Heart right ventricle (tissue), 16 donors: ENCODE measurements at places on chromosomes 6 and 20.
A peak's percentile ranks its signal among the peaks of the same experiment; 100 is the strongest.

GRCh38 chr20:49999329-49999728, 16.5 kb downstream of the SNAI1 start:
- no peak for DNase-seq

- no peak for DNase-seq
Observed at GRCh38 chr20:64146301-64146935, 17.8 kb upstream of the MYT1 start.

DNA sequence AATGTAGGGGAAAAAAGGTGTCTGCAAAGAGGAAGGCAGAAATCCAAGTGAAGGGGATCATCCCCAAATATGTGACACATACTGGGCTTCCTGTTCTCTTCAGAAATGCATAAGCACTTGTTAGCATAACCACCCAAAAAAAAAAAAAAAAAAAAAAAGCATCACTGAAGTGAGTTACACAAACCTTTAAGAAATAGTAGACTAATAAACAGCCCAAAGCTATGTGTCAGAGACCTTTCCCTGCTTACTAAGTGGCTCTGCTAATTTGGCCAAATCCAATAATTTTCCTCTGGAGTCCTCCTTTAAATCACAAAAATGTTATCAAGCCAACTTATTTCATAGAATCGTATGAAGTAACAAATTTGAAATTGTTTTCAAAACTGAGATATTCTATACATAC, 7.5 kb upstream of the DST start:
- no peak for DNase-seq

DNA sequence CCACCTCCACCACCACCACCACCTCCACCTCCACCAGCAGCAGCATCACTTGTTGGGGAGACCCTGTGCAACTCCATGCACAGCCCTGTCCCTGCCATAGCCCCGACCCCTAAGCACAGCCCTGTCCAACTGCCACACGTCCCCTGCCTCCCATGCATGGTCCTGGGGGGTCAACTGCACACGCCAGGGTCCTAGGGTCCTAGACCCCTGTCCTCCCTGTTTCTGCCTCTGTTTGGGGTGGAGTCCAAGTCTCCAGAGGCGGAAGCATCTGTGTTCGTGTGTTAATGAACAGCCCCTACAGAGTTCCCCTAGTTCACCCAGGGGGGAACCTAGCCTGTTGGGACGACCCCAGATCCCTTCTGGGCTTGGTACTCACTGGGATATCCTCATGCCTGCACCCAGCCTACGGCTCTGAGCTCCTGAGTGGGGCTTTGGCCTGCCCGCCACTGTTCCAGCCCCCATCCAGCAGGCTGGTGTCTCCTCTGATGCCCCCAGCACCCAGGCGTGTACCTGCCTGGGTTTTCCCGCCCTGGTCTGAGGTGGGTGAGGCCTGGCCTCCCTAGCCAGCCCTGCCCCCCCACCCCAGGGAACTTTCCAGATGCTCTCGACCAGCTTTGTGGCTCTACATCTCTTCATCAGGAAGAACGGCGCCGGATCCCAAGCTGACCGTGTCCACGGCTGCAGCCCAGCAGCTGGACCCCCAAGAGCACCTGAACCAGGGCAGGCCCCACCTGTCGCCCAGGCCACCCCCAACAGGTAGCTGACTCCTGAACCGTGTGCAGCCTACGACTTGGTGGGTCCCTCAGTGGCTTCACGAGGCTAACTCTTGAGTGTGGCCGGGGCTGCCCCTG, 2.5 kb upstream of the TNFRSF6B start:
- peak; percentile 11 for DNase-seq

DNA sequence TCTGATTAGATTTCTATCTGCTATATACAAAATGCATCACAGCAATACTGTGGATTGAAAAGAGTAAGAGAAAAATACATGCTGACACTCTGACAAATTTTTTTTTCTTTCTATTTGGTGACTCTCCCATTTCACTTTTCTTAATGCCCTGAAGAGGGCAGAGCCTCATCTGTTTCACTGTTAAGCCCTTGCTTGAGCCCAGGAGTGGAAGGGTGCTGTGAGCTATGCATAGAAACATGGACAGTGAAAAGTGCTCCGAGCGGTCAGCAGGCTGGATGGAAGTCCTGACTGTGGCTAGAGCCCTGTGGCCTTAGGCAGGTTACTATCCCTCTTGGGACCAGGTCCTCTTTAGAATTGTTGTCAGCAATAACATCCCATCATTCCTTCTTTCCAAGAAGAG, 17.4 kb upstream of the CSE1L start:
- DNase-seq = no peak

DNA sequence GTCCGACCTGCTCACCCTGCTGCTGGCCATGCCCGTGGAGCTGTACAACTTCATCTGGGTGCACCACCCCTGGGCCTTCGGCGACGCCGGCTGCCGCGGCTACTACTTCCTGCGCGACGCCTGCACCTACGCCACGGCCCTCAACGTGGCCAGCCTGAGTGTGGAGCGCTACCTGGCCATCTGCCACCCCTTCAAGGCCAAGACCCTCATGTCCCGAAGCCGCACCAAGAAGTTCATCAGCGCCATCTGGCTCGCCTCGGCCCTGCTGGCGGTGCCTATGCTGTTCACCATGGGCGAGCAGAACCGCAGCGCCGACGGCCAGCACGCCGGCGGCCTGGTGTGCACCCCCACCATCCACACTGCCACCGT, 885 bp downstream of the NTSR1 start:
- DNase-seq = no peak

DNA sequence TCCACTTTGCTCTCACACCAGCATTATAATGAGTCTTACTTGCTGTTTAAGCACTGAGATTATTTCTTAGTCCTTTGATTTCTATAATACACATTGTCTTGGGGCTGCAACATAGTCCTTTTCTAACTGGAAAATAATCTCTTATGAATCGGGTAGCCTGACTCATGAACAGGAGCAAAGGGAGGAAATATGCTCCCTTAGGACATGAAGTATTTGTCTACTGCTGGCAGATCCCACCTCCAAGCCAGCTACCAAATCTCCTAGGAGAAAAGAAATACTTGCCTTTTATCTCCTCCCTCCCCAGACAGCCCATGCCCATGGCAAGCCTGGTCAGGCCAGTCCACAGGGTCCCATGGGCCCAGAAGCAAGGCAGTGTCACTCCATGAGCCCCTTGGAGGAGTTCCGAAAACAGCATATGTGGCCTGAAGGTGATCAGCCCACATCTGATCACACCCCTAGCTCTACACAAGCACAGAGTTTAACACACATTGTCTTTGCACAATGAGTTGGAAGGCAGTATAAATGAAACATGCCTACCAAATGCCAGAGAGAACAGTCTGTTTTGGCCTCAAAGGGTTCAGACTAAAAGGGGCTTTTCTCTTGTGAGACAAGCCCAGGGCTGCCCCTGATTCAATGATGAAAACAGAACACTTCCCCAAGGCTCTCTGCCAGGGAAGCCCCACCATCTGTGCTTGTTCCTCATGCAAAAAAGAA, 37.1 kb upstream of the SLC4A11 start:
- no peak for DNase-seq
